ENCODE measurements at places on chromosomes 6 and 20. TPM values are rescaled to one million over a fixed set of nuclear protein-coding genes. Genes with fewer than 3 reads are reported as not detected.

Gene MRPL14
- total RNA-seq = 32.1 TPM

Gene CST5
- not detected for total RNA-seq

Gene UNC5CL
- 0.72 TPM for total RNA-seq

Gene GPR63
- 2.6 TPM for total RNA-seq

Gene SOX18
- 2.9 TPM for total RNA-seq

Gene SRXN1
- total RNA-seq = 21.8 TPM

Gene HLA-B
- total RNA-seq = 134 TPM

Gene SYCP2
- 2.4 TPM for total RNA-seq

Gene TNFRSF6B
- total RNA-seq = 1.1 TPM

Gene FAM209B
- total RNA-seq = 0.50 TPM

Gene BPIFB2
- total RNA-seq = 0.11 TPM

Gene AKAP12
- 213 TPM for total RNA-seq

Gene CCM2L
- 3.8 TPM for total RNA-seq

Gene PLCB1
- total RNA-seq = 98.3 TPM

Gene SPATS1
- total RNA-seq = 0.30 TPM

Gene NPEPL1
- total RNA-seq = 10.7 TPM

Gene SRSF12
- 28.2 TPM for total RNA-seq

Gene GHRH
- total RNA-seq = not detected

Gene RAB44
- total RNA-seq = 0.59 TPM

Gene NKX2-4
- total RNA-seq = 0.11 TPM

Gene SIRPB1
- not detected for total RNA-seq

Gene GPR6
- total RNA-seq = 0.22 TPM

Gene GUCA1A
- 1.5 TPM for total RNA-seq

Gene CFB
- total RNA-seq = 11.6 TPM

Gene IER3
- 23.9 TPM for total RNA-seq

Gene LINC00237
- total RNA-seq = 4.4 TPM

Gene ITPA
- 24.4 TPM for total RNA-seq

Gene SLC44A4
- total RNA-seq = 0.55 TPM

Gene ETV7
- total RNA-seq = 0.61 TPM

Gene ARMH2
- 1.1 TPM for total RNA-seq

Gene C2
- total RNA-seq = 8.4 TPM

Gene NKX2-2
- total RNA-seq = 6.6 TPM

Gene BHLHE23
- not detected for total RNA-seq

Gene CNR1
- 25.6 TPM for total RNA-seq

Gene NEURL2
- total RNA-seq = 6.3 TPM

Gene TJAP1
- total RNA-seq = 8.8 TPM

Gene PHF1
- total RNA-seq = 17.2 TPM

Gene FILIP1
- 10.4 TPM for total RNA-seq

Gene TINAG
- 0.10 TPM for total RNA-seq

Gene LRRN4
- 0.20 TPM for total RNA-seq
